ENCODE measurements at places on chromosomes 2 and 18.

- no peak for DNase-seq
Measured at GRCh38 chr18:59833785-59834184, 66.0 kb upstream of the PMAIP1 start.

DNA sequence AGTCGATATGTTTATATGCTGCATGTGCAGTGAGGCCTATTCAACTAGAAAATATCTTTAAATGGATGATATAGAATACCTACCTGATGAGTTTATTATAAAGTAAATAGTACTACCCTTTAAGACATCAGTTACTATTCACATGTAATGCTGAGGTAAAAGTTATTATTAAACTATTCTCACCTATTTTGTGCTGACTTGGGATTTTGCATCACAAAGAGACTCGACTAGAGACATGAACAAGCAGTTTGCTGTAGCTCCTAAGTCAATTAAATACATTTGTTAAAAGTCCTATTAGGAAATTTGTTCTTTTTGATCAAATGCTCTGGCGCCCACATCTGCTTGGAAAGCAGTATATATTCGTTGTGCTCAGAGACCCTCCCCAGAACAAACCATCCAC, 164.1 kb downstream of the CCDC85A start:
- no peak for DNase-seq

- DNase-seq, result no peak
Measured at GRCh38 chr2:96963316-96963715, 23.1 kb downstream of the FAM178B start.

- DNase-seq, result no peak
Measured at GRCh38 chr18:54772056-54772455, 56.2 kb upstream of the RAB27B start.

- DNase-seq, result no peak
Measured at GRCh38 chr2:173892341-173892740, 72.8 kb downstream of the SP3 start.

DNA sequence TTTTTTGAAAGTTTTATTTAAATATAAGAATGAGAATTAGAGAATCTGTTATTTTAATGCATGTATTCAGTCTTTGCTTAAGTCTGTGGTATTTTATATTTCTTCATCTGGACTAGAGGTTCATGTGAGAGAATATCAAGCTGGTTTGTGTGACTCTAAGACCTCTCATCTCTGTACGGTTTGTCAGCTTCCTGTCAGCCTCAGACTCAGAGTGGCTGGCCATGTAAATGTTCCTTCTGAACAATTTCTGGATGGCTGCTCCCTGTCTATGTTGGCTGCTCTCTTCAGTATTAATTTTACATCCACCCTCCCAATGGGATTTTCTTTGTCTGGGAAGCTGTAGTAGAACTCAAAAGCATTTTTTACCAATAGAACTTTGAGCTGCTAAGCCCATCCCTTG, 225.3 kb upstream of the THUMPD2 start:
- no peak for DNase-seq

GRCh38 chr2:169778446-169778845, 20.2 kb upstream of the SSB start:
- no peak for DNase-seq

- DNase-seq, result no peak
Measured at GRCh38 chr18:21980744-21981143, 188.6 kb upstream of the GATA6 start.

DNA sequence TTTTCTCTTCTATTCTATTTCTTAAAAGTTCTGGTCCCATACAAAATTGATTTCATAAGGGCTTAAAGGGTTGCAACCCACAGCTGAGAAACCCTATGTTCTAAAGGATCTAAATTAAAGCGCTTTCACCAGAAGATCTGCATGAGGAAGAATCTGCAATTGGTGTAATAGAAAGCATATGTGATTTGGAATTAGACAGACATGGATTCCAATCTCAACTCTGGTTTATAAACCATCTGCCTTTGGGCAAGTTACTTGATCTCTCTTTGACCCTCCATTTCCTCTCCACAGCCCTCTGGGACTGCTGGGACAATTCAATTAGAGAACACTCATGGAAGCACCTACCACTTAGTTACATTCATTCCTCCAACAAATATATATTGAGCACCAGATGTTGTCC, 178.7 kb downstream of the ANTXR1 start:
- DNase-seq, result no peak

DNA sequence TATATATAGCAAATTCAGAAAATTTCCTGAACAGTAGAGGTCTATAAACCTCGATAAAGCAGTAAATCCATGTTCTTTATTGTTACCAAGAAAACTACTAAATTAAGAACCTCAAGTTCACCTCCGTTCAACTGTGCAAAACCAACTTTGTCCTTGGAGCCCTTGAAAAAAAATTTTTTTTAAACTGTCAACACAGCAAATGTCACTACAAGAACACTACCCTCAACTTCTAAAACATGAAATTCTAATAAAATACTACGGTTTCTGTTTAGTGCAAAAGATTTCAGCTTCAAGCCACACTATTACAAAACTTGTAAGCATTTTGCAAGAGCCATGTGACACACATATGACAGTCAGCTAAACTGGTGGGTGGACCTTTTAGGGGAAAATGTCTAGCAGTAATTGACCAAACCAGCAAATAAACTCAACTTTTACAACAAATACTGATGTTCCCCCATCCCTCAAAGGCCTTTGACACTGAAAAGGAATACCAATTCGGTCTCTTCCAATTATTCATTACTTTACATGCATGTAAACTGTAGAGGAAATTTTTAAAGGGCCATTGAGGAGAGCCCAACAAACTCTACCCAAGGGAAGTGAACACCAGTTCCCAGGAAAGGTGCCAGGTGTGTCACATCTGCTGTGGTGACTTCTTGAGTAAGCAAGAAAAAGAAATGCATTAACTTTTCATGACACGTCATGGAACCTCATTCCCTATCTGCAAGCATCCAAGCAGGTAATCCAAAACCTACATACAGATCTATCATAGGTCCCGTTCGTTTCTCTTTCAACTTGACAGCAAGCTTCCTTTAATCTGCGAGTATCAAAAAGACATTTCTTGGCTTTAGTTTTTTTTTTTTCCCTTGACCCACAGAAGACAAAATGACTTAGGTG, 1.4 kb downstream of the RAB1A start:
- no peak for DNase-seq

DNA sequence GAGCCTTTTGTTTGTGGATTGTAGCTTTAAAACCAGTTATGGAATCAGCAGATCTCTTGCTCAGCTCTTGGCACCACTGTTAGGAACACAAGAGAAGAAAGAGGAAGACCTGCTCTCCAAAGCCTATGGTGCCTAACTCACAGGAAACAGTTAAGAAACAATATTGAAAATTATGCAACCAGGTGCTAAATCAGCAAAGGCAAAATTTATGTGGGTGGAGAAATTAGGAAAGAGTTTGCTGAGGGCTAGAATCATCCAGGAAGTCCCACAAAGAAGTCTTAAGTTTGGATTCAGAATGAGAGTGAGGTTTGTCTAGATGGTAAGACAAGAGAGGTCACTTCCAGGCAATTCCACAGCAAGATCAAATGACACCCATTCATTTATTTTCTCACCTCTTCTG, 49.4 kb downstream of the AOX1 start:
- DNase-seq, result no peak

GRCh38 chr2:69131983-69132675, 119.2 kb downstream of the ANTXR1 start:
- DNase-seq, result no peak

- no peak for DNase-seq
Measured at GRCh38 chr2:158544998-158545397, 88.2 kb downstream of the PKP4 start.

DNA sequence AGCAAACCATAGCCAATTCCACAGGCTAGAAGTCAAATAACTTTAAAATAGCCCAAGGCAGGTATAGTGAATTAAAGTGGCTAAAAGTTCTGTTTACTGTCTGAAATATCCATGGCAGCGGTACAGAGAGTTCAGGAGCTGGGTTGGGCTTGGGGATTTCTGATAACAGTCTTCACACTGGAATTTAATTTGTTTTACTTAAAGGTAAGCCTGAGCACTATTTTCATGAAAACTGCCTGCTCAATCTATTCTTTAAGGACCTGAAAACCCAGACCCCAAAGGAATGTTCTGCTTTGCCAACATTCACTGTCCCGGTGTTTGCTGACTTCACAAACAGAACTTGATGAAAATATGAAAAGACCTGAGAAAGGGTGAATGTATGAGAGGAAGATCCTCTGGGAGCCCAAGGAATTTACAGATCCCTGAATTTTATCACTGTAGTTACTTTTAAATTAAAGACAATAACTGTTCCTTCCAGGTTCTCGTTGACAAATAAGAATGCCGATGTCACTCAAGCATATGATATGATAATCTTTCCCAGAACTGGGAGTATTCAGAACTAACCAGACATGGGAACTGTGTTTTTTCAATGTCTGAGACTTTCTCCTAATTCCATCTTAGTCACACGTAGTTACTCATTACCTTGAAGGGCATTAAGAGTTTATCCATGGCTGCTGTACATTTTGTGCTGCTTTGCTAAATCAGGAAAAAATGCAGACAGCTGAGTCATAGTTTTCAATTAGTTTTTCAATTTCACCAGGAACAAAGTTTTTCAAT, 28.3 kb upstream of the ITGB6 start:
- DNase-seq, result no peak

- no peak for DNase-seq
Measured at GRCh38 chr2:228503731-228504130, 322.2 kb upstream of the SPHKAP start.

- DNase-seq, result no peak
Measured at GRCh38 chr2:201559067-201559710, 84.1 kb downstream of the TMEM237 start.

- no peak for DNase-seq
Measured at GRCh38 chr2:10412380-10412779, 35.7 kb downstream of the ODC1 start.

GRCh38 chr18:2884706-2885285, 38.0 kb downstream of the EMILIN2 start:
- DNase-seq, result no peak

DNA sequence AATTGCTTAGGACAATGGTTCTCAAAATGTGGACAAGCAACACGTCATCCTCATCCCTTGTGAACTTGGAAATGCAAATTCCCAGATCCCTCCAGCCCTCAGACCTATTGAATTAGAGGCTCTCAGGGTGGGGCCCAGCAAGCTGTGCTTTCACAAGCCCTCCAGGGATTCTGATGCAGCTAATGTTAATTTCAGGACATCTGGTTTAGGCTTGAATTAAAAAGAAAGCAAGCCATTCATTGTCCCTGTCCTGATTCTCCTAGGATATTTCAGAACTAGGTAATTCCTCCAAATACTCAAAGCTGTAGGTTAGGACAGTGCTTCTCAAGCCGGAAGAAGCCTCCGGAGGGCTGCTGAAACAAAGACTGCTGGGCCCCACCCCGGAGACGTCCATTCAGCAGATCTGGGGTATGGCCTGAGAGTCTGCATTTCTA, 26.0 kb upstream of the GLI2 start:
- DNase-seq, result no peak

- DNase-seq, result no peak
Measured at GRCh38 chr18:54673936-54674335, 82.9 kb downstream of the DYNAP start.

DNA sequence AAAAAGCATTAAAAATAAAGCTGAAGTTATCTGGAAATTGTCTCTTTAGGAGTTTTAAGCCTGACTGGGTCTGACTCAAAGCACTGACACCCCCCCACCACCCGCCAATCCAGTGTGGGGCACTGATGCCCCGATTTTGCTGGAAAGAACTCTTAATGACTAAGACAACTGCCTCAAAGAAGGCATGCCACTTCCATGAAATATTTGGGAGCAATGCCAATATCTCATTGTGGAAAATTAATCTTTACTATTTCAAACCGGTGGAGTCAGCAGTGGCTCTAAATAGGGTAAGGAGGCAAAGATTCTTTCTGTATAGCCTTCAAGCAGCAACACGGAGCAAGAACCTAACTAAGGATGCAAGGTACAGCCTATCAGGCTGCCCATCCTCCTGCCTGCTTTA, 4.5 kb downstream of the FKBP7 start:
- DNase-seq, result no peak
